ENCODE measurements at places on chromosomes 16 and 17. TPM values are rescaled to one million over a fixed set of nuclear protein-coding genes. Genes with fewer than 3 reads are reported as not detected.

The TBC1D3L gene
- 39.1 TPM for total RNA-seq

- peaks cover 8% of the 10 kb centered on the region for H3K27me3 ChIP-seq
- no peaks in the 10 kb centered on the region for H3K36me3 ChIP-seq
- DNase-seq, result no peak
Observed at GRCh38 chr17:37744961-37745800, at the start of gene HNF1B. TSS of gene HNF1B (minus strand) at chr17:37745059. CDS start at chr17:37744884, 175 bp downstream.

GRCh38 chr17:64202683-64203344 lies 60.2 kb downstream of the TEX2 start:
- no peak overlapping the region for H3K27ac ChIP-seq
- no peak overlapping the region for H3K4me3 ChIP-seq
- peaks cover 12% of the 10 kb centered on the region for H3K4me1 ChIP-seq
- no peaks in the 10 kb centered on the region for H3K27me3 ChIP-seq
- no peak for DNase-seq

- no peaks in the 10 kb centered on the region for H3K36me3 ChIP-seq
- no peak for DNase-seq
- no peak overlapping the region for H3K4me3 ChIP-seq
- H3K27ac ChIP-seq, result no peak overlapping the region
- no peaks in the 10 kb centered on the region for H3K27me3 ChIP-seq
Observed at GRCh38 chr16:54077050-54077821, 209.4 kb downstream of the IRX3 start.

DNA sequence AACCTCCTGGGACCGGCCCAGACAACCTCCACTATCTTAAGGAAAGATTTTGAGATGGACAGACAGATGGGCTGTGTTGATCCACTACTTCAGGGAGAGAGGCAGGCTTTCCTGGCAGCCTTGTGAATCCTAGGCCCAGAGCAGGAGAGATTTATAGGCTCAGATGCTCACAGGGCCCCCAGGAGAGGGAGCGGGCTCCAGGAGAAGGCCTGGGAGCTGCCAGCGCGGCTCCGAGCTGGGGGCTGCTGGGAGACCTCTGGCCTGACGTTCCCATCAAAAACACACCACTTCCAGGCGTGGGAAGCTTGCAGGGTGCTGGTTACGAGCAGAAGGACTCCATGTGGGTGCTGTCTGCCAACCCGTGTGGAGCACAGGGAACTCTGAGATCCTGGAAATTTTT lies 53.2 kb downstream of the MYH11 start:
- H3K27me3 ChIP-seq, result no peaks in the 10 kb centered on the region
- no peak overlapping the region for H3K4me3 ChIP-seq
- H3K27ac ChIP-seq, result no peak overlapping the region

The PLLP gene
- 8.4 TPM for total RNA-seq
